T follicular helper cell (primary cell): ENCODE measurements at places on chromosomes 2 and 18.

DNA sequence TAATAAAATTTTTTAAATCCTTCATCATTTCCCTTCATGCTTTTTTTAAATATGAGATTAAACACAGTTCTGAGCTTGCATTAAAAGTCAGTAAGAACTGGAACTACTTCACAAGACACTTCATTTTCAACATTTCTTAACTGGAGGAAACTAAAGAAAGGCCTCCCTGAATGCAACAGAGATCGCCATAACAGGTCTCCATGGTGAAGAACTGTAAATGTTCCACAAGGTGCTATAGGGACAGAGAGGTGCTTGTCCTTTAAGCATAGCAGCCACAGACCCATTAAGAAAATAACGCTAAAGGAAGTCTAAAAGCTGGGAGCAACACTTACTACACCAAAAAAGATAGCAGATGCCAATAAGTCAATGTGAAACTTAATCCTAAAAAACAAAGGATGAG is 8.5 kb downstream of the STAM2 start:
- DNase-seq: no peak

- DNase-seq: no peak
Observed at GRCh38 chr2:13751955-13752354, 880.6 kb upstream of the LRATD1 start.

DNA sequence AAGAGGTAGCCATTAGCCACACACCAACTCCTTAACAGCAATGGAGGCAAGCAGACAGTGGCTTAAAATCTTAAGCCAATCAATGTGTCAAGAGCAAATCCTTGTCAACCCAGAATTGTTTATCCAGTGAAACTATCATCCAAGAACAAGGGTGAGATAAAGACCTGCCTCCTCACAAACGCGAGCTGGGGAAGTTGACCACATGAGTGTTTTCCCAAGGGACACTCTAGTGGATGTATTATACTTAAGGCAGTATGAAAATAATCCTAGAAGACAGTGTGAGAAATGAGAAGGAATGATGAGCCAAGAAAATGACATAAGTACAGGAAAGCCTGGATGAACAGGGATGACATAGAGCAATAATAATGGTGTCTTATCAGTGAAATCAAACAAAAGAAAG is 209.6 kb downstream of the TWIST2 start:
- DNase-seq: no peak

DNA sequence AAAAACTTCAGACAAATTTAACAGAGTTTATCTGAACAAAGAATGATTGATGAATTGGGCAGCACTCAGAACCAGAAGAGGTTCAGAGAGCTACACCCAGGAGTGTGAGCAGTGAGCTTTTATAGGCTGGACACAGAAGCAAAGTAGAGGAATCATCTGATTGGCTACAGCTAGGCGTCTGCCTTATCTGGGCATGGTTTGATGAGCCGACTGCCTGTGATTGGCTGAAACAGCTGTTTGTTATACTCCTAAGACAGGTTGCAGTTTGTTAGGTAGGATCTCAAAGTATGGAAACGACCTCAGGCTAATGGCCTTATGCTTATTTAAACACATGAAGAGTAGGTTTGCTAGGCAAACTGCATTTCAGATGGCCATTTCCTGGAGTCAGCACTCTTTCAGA is 188.9 kb downstream of the MYO1B start:
- no peak for DNase-seq

DNA sequence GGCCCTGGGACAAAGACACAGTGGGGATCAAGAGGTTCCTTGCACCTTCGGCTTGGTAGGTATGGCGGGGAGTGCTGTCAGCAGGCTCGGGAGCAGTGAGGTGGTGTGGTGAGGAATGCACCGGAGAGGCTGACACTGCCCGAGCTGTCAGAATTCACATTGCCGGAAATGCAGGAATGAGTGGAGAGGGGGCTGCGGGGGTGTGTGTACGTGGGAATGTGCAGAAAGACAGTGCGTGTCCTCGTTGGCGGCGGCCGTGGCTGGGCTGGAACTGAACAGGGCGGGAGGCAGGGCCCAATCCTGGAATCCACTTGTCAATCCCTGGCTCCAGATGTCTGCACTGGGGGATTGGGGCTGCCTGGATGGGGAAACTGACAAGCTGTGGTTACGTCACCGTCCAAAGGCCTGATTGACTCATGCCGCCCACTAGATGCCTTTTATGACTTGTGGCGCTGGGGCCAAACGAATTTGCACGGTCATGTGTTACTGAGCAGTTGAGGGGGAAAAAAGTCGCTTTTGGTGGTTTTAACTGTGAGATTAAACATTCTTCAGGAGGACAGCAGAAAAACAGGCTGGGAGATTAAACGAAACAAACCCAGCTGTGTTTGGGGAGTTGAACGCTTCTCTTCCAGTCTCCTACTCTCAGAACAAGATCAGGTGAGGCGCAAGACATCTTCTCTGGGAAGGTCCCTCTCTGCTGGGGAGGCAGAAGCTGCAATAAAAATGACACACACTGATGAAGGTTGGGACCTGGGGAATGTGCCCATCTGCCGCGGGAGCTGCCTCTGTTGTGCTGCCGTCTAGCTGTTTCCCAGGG is 189.4 kb upstream of the GLI2 start:
- no peak for DNase-seq
